ENCODE measurements at places on chromosomes 3 and 15. TPM values are rescaled to one million over a fixed set of nuclear protein-coding genes. Genes with fewer than 3 reads are reported as not detected.

Gene HRG
- not detected for total RNA-seq

Gene GABPB1
- 77.7 TPM for total RNA-seq

Gene TAMM41
- 22.5 TPM for total RNA-seq

Gene TRPM1
- total RNA-seq = not detected

Gene LYZL4
- total RNA-seq = not detected

- H3K27me3 ChIP-seq = no peaks in the 10 kb centered on the region
- H3K36me3 ChIP-seq = no peaks in the 10 kb centered on the region
- DNase-seq = no peak
Observed at GRCh38 chr3:115165266-115165665, 18.2 kb upstream of the ZBTB20 start.

GRCh38 chr15:91908391-91908790 lies 54.9 kb downstream of the SLCO3A1 start:
- H3K4me1 ChIP-seq = no peaks in the 10 kb centered on the region
- H3K27ac ChIP-seq = no peak overlapping the region
- no peak for DNase-seq
- no peaks in the 10 kb centered on the region for H3K36me3 ChIP-seq
- no peak overlapping the region for H3K4me3 ChIP-seq

- no peaks in the 10 kb centered on the region for H3K4me1 ChIP-seq
- H3K27me3 ChIP-seq = no peaks in the 10 kb centered on the region
- H3K27ac ChIP-seq = no peak overlapping the region
- H3K36me3 ChIP-seq = no peaks in the 10 kb centered on the region
Observed at GRCh38 chr15:77024273-77025082, 29.6 kb downstream of the PSTPIP1 start.

DNA sequence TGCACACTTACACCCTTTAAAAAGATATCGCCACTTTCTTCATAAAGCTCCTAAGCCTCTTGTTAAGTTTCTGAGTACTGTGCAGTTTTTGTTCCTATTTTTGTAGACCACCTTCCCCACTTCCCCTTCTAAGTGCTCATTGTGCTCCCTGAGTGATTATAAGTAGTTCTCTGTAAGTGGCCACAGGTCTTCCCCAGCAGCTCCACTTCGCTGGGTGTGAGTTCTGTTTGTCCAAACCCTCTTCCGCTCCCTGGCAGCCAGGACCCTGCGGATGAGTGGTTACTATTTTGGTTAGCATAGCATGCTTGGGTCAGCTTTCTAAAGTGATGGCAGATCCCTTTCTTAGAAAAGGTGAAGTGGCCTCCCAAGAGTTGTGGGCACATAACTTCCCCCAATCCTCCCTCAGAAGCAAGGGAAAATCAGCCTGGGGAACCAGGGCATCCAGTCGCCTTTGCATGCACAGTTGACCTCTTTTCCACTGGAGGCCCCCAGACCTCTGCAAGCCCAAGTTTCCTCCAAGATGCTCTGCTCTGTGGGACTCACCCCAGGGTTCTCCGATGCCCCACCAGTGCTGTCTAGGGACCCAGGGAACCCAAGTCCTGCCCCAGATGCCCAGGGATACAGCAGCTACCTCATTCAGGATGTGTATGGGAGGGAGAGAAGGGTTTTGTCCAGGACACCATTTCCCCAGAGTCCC lies 69.6 kb downstream of the ATP10A start:
- no peak for DNase-seq
- H3K4me3 ChIP-seq = no peak overlapping the region
- no peaks in the 10 kb centered on the region for H3K4me1 ChIP-seq
- no peak overlapping the region for H3K27ac ChIP-seq
- H3K36me3 ChIP-seq = no peaks in the 10 kb centered on the region

- H3K27me3 ChIP-seq = no peaks in the 10 kb centered on the region
- no peaks in the 10 kb centered on the region for H3K4me1 ChIP-seq
- H3K36me3 ChIP-seq = no peaks in the 10 kb centered on the region
- no peak for DNase-seq
- H3K27ac ChIP-seq = no peak overlapping the region
Observed at GRCh38 chr3:43260412-43260811, 25.9 kb upstream of the SNRK start.

DNA sequence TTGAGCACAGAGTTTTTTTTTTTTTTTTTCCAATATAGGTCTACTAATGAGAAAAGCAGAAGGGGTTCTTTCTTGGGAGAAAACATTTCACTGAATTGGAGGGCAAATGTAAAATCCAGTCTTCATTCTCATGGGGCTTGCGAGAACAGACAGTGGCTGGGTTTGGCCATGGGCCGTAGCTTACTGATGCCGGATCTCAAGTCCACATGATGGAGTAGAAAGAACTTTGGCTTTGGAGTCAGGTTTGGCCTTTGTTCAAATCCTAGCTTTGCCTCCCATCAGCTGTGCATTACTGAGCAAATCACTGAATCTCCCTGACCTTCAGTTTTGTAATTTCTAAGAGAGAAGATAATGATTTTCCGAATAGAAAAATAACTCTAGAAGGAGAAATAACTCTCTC lies 59.7 kb downstream of the LMCD1 start:
- H3K4me3 ChIP-seq = no peak overlapping the region
- H3K4me1 ChIP-seq = peaks cover 4% of the 10 kb centered on the region
- no peak for DNase-seq
- no peaks in the 10 kb centered on the region for H3K27me3 ChIP-seq
- H3K27ac ChIP-seq = no peak overlapping the region
- H3K36me3 ChIP-seq = no peaks in the 10 kb centered on the region
